ENCODE measurements at places on chromosomes 7 and 10.

GRCh38 chr10:102455893-102456471 lies 4.6 kb upstream of the C10orf95 start:
- no peak for DNase-seq
- H3K27ac ChIP-seq, result no peak overlapping the region
- no peaks in the 10 kb centered on the region for H3K27me3 ChIP-seq

DNA sequence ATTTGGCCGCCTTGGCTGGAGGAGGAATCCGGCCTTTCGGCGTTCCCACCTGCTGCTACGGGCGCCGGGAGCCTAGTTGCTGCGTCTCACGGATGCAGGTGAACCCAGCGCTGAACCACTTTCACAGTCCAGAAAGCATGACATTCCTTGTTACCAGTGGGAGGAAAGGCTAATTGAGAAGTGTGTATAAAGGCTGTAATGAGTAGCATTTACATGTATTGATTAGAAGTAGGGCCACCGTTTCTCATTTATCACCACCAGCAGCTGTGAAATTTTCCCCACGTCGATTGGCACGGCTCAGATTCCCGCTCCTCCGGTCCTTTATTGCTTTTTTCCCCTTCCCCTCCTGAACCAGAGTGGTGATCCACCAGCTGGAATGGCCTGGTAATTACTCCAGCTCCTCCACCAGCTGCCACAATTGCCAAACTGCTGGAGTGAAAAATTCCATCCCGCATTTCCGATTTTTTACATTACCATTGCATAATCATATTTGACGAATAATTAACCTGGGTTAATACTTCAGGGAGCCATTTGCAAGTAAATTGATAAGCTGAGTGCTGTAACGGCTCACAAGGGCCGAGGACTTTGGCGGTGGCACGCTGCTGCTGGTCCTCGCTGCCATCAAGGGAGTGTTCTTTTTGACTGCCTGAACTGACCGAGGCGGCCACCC lies 153.3 kb downstream of the POU6F2 start:
- H3K27me3 ChIP-seq, result no peaks in the 10 kb centered on the region
- DNase-seq, result no peak
- H3K4me3 ChIP-seq, result no peak overlapping the region
- H3K36me3 ChIP-seq, result no peaks in the 10 kb centered on the region

DNA sequence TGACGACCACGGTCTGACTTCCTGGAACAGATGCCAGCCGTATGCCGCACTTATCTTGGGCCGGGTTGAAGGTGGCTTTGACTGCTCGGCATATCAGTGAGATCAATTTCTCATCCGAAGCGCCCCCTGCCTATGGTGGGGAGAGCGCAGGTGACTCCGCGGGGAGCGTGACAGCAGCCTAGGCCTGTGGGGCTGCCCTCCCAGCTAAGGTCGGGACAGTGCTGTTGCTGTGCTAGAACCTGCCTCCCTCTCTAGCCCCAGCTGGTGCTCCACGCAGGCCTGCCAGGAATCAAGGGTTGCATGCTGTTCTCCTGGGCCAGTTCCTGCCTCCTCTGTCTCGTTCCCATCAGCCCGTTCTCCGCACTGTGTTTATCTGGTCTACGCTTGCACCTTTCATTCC lies 49.8 kb downstream of the PODXL start:
- no peak overlapping the region for H3K27ac ChIP-seq
- no peaks in the 10 kb centered on the region for H3K27me3 ChIP-seq
- no peak for DNase-seq
- peaks cover 56% of the 10 kb centered on the region for H3K36me3 ChIP-seq
- H3K4me3 ChIP-seq, result no peak overlapping the region

- no peaks in the 10 kb centered on the region for H3K36me3 ChIP-seq
- H3K4me1 ChIP-seq, result no peaks in the 10 kb centered on the region
- no peak overlapping the region for H3K27ac ChIP-seq
- no peak for DNase-seq
- H3K27me3 ChIP-seq, result no peaks in the 10 kb centered on the region
- H3K4me3 ChIP-seq, result no peak overlapping the region
These were observed 21.8 kb upstream of the SEMA3C start for GRCh38 chr7:80940539-80941207.

Measured in spinal cord (tissue), 10 donors.